Putamen (tissue), 1 donor: ENCODE measurements at places on chromosomes 5 and 9.

DNA sequence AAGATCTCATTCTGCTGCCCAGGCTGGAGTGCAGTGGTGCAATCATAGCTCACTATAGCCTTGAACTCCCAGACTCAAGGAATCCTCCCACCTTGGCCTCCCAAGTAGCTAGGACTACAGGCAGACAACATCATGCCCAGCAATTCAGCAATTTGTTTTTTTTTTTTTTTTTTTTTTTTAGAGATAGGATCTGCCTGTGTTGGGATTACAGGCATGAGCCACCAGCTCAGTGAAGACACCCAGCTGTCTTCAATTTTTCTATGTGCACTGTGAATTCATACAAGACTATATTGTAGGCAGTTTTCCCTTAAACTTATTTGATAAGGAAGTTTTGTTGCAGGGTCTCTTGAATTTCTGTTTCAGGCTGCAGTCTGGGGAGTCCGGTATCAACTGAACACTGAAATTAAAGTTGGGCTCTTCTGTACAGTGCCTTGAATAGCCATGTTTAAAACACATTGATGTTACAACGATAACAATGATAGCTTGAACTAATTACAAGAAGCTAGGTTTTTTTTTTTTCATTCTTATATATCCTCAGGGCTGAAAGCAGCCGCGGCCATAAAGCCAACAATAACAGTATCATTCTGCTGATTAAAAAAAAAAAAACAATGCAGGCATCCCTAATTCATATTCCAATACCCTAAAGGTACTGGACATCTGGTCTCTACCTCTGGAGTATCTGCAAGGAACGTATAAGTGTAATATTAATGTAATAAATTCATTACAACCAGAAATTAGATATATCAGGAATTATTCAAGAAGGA lies 63.5 kb downstream of the MPDZ start:
- no peak for DNase-seq

DNA sequence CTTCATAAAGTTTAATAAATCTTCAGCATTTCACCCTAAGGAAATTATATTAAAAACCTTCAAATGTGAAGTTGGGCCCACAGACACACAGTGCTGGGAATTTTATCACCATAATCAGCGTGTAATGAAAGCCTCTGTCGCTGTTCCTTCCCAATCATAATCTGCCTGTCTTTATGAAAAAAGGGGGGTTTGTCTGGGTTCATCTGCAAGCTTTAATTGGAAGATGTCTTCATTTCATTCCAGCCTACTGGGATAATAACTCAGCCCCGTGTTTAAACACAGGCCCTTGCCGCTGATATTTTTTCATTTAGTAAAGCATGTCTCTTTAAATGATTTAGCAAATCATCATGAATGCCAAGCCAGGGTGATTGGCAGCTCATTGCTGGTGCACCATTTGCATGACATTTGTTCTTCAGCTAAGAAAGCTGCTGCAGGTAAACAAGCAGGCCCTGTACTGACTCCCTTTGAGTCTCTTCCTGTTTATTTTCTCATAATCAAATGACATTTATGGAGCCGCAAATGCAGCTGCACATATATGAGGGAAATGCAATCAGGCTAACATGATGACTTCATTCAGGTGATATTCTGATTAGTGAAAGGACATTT lies 362.9 kb upstream of the TLE4 start:
- no peak for DNase-seq

- DNase-seq, result no peak
Observed at GRCh38 chr9:131464354-131465000, 38.2 kb upstream of the POMT1 start.

- no peak for DNase-seq
Observed at GRCh38 chr9:68631811-68632210, 73.2 kb upstream of the PIP5K1B start.

DNA sequence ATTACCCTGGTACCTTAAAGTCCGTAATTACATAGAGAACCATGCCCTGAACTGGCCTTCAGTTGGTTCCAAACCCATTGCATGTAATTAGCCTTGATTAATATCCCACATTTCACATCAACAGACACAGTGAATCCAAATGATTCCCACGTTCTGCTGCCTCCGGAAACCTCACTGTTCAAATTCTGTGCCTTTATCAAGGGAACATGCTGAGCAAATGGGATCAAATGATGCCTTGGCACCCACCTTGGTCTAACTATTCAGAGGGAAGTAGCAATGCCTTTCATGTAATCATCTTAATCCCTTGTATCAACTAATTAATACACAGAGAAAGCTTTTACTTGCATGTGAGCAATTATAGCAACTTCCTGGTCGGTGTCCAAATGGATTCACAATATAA lies 100.6 kb downstream of the EFNA5 start:
- DNase-seq, result no peak
